ENCODE measurements at places on chromosomes 16 and 17.

DNA sequence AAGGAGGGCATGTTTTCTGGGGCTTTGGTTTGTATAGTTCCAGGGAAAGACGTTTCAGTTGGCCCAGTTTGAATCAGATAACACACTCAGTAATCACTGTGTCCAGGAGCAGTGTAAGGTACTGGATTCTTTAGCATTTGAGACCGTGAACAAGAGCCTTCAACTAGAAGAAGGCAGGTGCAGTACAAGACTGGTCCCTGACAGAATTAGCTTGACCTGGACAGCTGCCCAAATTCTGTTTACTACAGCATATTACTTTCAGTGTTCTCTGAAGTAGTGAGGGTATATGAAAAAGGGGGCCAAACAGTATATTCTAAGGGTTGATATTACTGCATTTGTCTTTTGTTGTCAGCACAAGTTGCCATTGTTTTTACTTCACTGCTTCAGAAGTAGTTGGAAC lies 81.3 kb downstream of the COX10 start:
- no peak for DNase-seq

DNA sequence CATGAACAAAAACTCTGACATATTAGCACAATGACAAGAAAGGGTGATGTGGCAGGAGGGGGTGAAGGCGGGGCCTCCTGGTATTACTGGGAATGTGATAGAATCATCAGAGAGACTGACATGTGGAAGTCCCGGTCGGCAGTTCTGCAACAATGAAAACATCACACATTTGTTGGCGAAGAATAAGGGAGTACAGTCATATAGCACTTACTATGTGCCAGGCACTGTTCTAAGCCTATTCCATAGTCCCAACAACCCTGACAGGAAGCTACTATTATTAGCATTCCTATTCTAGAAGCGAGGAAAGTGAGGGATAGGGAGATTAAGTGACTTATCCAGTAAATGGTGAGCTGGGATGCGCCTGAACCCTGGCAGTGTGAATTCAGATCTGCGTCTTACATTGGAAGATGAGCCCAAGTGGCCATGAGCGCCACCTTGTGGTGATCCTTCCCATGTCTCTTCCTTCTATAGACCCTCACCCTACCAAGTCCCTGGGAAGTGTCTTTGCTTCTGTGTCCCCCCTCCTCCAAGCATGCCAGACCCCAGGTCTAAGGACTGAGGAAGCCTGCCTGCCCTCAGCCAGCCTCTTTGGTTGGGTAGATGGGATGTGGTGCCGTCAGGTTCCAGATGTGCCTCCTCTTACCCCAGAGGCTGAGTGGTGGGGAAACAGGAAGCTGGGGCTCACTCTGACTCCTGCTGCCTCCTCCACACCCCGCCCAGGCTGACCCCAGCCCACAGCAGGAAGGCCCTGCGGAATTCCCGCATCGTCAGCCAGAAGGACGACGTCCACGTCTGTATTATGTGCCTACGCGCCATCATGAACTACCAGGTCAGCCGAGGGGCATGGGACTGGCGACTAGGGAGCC lies 14.0 kb downstream of the FMNL1 start:
- DNase-seq: peak; percentile 76

DNA sequence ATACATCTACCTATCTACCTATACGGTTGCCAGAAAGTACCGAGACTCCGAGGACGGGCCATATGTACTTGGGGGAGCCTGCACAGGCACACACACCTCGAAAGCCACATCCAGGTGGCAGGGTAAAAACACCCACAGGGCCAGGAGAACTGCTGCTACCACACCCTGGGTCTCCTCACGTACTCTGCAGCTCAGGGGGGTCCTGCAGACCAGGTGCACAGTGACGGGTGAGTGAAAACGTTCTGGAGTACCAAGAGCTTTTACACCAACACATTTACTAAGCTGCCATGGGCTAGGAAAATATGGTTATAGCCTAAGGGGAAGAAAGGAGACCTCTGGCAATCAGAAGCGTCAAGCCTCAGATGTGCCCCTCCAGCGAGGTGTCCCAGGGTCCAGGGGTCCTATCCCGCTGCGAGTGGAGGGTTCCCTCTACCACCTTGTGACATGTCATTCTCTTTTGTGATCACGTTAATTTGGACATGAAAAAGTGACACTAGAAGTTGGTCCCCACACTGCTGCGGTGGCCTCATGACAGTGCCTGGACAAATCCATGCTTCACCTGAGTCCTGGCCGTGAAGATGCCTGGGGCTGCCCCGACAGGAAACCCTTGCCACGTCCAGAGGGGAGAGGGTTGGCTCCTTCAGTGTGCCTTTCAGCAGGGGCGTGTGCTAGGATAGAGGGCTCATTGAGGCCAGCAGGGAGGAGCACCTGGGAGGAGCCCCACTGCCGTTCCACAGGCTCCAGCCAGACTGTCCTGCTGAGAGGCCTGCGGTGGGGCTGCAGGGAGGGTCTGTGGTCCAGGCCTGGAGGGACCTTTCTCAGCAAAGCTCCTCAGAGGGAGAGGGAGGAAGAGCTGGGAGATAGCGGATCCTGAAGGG lies 1.8 kb downstream of the CANT1 start:
- no peak for DNase-seq

DNA sequence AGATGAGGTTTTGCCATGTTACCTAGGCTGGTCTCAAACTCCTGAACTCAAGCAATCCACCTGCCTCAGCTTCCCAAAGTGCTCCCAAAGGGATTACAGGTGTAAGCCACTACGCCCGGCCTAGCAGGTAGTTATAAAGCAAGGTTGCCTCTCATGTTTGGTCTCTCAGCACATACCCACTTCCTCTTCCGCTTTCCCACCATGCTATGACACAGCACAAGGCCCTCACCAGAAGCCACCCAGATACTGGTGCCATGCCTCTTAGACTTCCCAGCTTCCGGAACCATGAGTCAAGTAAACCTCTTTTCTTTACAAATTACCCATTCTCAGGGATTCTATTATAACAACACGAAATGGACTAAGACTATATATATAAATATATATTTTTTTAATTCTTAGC lies 143.6 kb downstream of the COPRS start:
- no peak for DNase-seq

- DNase-seq: peak; percentile 77
Measured at GRCh38 chr17:602436-602835, 112.2 kb downstream of the VPS53 start.

GRCh38 chr17:3574231-3574630 lies 16.6 kb upstream of the TRPV3 start:
- DNase-seq: no peak

- no peak for DNase-seq
Measured at GRCh38 chr17:81984773-81985410, 7.5 kb downstream of the ASPSCR1 start.

- no peak for DNase-seq
Measured at GRCh38 chr17:79113699-79114457, 39.3 kb downstream of the ENGASE start.

DNA sequence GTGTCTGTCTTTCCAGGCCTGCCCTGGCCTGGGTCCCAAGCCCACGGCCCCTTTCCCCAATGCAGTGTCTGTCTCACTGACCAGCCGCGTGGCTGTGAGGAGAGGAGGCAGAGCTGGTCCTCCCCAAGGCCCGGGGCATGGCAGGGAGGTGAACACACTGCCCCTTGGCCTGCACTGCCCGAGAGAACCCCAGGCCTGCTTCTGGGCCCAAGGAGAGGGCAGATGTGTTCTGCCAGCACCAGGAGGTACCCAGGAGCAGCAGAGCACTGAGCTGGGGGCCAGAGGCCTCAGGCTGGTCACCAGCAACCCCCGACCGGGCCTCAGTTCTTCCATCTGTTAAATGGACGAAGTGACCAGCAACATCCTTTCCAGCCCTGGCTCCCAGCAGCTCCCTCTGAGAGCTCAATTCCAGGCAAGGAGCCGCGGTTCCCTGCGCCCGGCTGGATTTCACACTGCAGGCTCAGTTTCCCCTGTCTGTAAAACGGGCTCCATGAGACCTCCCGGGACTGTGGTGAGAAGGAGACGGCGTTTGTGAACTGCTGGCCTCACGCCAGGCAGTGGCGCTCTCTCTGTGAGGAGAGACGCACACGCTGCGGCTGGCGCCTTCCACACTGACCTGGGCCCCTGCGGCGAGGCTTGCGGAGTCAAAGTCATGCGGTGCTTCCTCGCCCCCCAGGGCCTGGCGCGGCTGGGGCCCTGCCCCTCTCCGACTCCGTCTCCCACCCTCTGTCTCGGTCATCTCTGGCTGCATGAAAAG lies 8.1 kb upstream of the ZFPM1 start:
- peak; percentile 35 for DNase-seq

DNA sequence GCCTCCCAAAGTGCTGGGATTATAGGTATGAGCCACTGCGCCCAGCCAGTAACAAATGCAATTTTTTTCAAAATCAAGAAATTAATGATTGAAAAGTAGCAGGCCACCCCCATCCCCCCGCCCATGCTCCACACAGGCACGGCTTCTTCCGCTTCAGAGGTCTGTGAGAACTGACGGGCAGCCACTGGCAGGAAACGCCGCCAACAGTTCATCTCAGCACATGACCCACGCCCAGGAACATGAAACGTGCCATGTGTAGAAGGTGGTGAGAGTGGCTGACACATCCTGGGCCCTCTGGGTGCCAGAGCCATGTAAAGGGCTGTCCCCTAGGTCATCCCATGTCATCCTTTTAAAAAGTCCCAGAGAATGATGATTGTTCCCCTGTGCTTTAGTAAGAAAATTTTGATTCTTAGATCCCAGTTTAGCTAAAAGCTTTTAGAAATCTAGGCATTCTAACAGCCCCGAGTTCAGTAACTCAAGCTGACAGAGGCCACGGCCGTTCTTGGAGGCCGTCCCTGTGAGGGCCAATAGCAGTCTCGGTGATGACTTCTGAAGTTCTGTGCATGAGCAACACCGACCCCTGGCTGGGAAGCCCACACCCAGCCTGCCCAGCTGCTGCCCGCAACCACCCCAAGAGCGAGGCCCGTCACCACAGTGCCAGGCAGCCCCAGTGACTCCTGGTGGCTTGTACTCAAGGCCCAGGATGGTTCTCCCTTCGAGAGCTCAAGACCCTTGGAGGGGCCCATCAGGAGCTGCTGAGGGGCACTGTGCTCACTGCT lies 52.1 kb downstream of the KLHDC4 start:
- no peak for DNase-seq

DNA sequence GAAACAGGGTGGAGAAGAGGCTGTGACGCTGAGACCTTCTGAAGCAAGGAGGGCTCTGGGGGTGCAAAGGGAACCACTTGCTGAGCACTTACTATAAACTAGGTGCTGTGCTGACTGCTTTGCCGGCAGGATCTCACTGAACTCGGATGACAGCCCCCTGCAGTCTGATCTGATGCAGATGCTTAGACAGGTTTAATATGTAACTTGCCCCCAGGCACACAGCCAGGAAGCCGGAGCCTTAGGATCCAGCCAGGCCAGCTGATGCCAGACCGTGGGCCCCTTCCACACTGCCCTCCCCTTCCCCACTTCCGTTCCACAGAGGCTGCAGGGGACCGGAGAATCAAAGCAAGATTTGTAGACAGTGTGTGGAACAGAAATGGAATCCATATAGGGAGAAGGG lies 23.1 kb downstream of the SPACA3 start:
- no peak for DNase-seq

GRCh38 chr17:29010129-29010528 lies 4.3 kb upstream of the SEZ6 start:
- no peak for DNase-seq

- DNase-seq: no peak
Measured at GRCh38 chr16:59887856-59888255, 1153.7 kb upstream of the GOT2 start.

DNA sequence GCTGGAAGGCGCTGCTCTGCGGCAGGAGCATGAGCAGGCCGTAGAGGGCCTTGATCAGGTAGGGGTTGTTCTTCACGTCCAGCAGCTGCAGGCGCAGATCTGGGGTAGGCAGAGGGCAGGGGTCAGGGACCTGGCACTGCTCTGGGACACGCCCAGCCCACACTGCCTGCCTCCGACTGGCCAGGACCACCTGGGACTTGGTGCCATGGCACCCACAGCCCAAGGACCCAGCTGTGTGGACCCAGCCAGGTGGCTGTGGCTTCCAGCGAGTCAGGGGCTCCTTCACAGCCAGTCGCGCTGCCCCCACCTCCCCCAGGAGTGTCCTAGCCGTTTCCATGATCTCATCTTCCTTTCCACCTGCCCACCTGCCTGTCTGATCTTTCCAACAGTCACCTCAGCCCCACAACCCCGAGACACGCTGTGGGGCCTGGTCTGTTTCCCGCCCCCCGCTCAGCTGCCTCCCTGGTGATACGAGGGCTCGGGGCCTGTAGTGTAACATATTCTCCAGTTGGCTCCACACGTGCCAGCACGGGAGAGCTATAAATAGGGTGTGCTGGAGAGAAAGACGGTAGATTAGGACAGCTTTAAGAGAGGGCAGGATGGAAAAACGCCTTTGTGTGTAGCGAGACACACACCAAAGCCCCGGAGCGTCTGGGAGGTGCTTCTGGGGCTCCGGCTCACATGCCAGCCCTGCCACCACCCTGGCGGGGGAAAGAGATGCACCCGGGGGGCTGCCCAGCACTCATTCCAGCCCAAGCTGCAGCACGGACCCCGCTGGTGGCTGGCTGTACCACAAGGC lies 7.2 kb upstream of the MTSS2 start:
- DNase-seq: peak; percentile 76

DNA sequence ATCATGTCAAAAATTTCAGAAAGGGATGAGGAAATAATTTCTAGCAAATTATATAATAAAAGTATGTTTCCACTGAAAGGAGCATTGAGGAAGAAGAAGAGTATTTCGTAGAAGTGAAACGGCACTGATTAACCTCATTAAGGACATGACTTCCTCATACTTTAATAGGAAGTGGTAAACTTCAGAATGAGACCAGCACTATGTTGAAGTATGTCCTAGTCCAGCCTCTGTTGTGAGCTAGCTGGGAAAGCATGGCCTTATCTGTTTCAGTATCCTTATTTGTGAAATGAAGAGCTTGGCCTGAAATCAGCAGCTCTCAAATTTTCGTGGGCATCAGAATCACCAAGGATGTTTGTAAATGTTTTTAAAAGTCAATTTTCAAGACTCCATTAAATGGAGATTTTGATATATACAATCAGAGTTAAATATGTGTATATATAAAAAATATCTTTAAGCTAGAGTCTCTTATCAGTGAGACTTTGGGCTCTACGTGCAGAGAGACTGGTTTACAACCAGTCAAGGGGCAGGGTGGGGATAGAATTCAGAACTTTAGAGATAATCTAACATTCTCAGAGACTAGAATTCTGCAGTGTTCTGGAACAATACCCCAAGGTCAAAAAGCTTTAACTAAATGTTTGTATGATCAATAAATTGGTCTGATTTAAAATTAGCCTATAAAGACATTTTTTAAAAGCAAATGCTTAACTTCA lies 365.4 kb downstream of the CDH13 start:
- DNase-seq: peak; percentile 16

DNA sequence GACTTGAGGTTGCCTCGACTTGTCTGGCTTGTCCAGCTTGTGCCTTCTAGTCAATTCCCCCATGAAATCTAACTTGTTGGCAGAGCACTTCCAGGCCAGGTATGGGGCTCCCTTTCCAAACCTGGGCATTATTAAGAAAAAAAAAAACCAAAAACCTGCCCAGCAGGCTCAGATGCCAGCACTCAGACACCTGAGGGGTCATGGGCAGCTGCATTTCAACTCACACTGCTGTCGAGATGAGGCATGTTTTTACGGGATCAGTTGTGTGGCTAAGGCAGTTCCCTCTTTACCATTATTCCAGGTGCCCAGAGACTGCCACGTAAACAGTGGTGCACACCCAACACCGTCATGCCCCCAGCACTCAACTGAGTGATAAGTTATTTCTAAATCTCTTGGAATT lies 17.8 kb downstream of the TMEM11 start:
- no peak for DNase-seq

GRCh38 chr16:89691986-89692569 lies 5.6 kb downstream of the CDK10 start:
- no peak for DNase-seq
